ENCODE measurements at places on chromosomes 4 and X.

GRCh38 chr4:53156896-53157295 lies 209.0 kb downstream of the SCFD2 start:
- DNase-seq, result no peak

- no peak for DNase-seq
Observed at GRCh38 chr4:76717431-76717830, 180.5 kb downstream of the SOWAHB start.

GRCh38 chr4:158129694-158130093 lies 43.1 kb downstream of the GASK1B start:
- DNase-seq, result no peak

DNA sequence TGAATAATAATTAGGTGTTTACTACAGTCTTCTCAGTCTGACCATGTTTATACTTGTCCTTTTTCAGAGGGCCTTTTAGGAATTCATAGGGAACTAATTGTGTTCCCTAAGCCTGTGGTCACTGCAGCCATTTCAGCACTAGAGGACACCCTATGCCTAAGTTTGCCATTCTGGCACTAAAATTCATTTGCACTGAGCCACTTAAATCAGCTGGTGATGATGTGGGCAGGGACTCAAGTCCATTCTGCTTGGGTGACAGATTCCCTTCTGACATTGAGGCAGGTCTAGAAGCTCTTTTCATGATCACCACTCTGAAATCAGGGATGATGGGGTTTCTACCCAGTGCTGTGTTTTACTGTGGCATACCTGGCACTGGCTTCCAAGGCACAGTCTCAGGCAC lies 1178.9 kb upstream of the DIAPH2 start:
- no peak for DNase-seq

GRCh38 chrX:54449929-54450328 lies 9.7 kb downstream of the TSR2 start:
- no peak for DNase-seq

- DNase-seq, result peak; percentile 63
Observed at GRCh38 chr4:3767570-3768288, 1.5 kb downstream of the ADRA2C start.

GRCh38 chr4:143514497-143514896 lies 995 bp downstream of the SMARCA5 start:
- DNase-seq, result peak; percentile 69

- DNase-seq, result no peak
Observed at GRCh38 chr4:99968330-99968729, 18.3 kb upstream of the H2AZ1 start.

- no peak for DNase-seq
Observed at GRCh38 chrX:154809939-154810665, 4.8 kb upstream of the MPP1 start.

- no peak for DNase-seq
Observed at GRCh38 chr4:96379524-96379923, 539.6 kb downstream of the PDHA2 start.

DNA sequence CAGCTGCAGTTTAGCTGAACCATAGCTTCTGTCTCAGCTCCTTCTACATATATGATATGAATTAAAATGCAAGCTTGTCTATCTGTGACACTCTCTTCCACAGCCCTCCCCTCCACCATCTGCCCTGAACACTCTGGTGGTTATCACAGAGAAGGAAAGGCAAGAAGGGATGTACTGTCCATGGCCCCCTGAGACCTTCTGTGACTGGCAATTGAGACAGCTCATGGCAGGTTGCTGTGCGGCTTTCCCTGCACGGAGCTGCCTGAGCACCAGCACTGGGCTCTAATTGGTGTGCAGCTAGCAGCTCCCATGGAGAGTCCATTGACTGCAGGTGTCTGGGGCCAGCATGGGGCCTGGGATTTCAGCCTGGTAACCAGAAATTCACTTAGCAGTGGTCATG lies 109.8 kb upstream of the ANXA3 start:
- no peak for DNase-seq

DNA sequence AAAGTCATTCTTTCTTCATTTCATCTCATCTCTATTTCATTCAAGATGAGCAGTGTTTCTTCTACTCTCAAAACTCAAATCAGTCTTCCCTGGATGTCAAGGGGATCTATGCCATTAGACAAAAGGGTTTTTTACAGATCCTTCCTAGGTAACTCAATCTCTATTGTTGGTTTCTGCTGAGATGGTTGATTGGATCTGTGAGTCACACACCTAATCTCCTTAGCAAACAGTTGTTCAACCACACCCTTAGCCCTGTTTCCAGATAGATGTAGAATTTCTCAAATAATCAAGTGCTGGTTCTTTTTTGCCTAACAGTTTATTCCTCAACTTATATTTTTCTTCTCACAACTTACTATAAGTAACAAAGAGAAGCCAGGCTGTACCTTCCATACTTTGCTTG lies 200.5 kb downstream of the KDR start:
- DNase-seq, result no peak

DNA sequence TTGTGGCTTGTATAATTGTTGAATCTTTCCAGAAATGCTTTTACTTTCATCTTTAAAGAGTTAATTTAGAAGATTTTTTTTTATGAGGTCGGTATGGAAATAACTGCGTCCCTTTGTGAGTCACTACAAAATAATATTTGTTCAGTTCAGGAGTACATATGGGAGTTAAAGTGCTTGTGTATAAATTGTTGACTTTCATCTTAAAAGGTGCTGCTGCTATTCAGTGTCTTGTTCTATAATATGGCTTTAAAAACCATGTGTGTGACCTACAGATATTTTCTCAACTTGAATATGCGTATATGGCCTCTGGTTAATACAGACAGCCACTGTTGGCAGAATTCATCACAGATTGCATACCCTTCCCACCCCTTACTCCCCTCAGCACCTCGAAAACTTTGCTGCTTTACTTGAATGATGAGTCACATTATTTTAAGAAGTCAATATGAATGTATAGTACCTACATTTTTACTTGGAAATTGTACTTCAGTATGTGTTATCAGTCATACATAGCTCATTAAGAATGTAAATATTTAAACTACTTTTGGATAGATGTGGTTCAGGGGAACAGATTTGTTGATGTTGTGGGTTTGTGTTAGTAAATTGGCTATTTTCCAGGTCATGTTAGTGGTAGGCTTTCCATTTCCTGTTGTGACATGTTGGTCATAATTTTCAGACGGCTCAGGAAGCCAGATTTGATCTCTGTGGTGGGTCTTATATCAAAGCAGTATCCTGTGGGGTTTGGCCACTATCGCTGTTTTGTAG lies 1.5 kb downstream of the CLCN3 start:
- no peak for DNase-seq

DNA sequence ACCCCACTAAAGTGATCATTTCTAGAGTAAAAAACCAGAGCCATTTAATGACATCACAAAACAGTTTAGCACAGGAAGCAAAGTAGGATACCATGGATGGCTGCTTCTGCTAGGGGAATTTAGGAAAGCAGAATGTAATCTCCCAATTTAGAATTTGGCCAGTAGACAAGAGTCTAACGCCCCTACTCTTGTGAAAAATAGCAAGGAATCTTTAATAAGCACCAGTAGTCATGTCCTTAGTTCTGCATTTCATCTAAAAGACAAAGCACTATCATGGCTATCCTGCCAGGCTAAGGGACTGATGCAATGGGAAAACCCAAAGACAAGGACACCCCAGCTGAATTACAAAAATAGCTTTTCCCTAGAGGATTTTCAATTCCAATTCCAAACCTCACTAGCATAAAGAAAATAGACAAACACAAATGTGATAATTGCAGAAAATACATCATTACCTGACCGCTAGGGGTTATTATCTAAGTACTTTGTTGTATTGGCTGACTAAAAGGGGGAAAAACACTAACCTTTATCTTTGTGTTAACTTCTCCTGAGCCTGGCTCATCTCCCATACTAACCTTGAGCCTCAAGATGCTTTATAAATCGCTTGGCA lies 2.6 kb upstream of the AMMECR1 start:
- no peak for DNase-seq
